ENCODE measurements at places on chromosomes 5 and 9.

GRCh38 chr5:92402956-92403702, 1020.0 kb upstream of the ARRDC3 start:
- DNase-seq: no peak

DNA sequence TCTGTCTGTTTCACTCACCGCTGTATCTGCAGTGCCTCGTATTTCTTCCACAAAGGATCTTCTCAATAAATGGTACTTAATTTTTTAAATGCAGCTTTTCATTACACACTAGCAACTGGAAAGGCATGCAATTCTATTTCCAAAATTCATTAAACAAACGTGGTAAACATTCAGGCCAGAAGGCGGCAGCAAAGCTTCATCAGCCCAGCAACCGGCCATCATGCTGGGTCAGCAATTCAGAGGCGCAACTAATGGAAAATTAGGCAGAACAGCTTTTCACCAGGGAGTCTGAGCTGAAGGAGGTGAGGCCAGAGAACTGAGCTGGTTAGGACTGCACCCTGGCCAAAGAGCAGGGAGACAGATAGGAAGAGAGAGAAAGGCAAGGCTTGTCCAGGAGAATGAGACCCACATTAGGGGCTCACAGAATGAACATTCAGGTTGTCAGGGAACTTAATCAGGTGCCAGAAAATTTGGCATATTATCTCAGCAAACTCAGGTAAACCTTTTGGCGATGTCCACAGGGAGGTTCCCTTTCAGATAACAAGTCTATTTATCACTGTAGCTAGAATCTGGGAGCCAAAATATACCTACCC, 17.7 kb upstream of the RNF180 start:
- DNase-seq: no peak

DNA sequence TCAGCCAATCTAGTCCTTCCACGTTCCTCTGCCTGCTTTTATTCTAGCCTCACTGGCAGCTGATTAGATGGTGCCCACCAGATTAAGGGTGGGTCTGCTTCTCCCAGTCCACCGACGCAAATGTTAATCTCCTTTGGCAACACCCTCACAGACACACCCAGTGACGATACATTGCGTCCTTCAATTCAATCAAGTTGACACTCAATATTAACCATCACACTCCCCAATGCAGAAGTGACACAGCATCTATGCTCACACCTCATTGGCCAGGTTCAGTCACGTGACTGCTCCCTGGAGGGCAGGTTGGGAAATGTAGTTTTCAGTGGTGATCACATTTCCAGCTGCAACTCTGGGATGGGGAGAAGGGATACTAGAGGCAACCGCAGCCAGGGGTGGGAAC, 13.0 kb downstream of the SUSD3 start:
- DNase-seq: no peak

DNA sequence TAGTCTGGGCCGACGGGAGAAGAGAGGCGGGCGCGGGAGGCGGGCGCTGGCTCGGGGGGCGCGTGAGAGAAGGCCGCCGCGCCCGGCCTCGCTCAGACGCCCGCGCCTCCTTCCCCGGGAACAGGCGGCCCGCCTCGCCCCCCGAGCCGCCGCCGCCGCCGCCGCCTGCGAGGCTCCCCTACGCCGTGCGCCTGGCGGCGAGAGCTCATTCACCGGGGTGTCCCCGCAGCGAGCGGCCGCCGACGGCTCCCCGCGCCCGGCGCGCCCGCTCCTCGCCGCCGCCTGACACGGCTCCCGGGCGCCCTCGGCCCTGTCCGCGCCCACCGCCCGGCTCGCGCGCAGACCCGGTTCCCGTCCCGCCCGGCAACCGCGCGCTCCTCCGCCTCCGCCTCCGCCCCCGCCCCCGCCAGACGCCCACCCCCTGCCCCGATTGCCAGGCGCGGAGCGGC, at the start of gene GNAQ:
Gene GNAQ, minus strand, starts transcription at position 368 of the 449 bp plus-strand sequence. CDS start 576 bp downstream, outside the sequence.
- DNase-seq: peak; percentile 23

- DNase-seq: no peak
Observed at GRCh38 chr9:74770508-74771261, 117.0 kb downstream of the TRPM6 start.

GRCh38 chr5:136674178-136674577, 308.8 kb upstream of the TRPC7 start:
- no peak for DNase-seq

DNA sequence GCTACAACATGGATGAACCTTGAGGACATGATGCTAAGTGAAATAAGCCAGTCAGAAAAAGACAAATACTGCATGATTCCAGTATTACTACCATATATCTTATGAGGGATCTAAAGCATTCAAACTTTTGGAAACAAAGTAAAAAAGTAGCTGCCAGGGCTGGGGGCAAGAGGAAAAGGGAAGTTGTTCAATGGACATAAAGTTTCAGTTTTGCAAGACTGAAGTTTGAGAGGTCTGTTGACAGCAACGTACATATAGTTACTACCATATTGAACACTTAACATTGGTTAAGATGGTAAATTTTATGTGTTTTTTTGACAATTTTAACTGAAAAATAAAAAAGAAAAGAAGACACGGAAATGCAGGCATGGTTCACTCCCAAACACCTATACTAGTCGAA, 77.6 kb downstream of the MAPKAP1 start:
- DNase-seq: no peak

- DNase-seq: no peak
Observed at GRCh38 chr5:131647048-131647769, 12.2 kb upstream of the RAPGEF6 start.

- no peak for DNase-seq
Observed at GRCh38 chr5:146402949-146403348, 44.2 kb upstream of the TCERG1 start.

GRCh38 chr5:126119887-126120442, 303.2 kb upstream of the GRAMD2B start:
- no peak for DNase-seq

DNA sequence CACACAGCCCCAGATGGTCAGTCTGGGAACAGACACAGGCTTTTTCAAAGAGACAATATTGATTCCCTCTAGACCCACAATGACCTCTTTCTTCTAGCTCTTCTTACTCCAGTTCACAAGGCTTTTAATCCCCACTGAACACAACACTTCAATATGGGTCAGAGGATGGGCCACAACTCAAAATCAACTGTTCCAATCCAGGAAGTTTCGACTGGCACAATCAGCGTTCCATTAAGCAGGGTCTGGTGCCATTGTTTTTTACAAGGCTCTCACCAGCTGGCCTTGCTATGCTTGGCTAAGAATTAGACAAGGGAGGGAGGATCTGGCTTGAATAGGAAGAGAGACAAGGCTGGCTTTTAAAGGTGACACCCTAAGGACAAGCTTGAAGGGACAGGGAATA, 199.4 kb upstream of the SLC24A2 start:
- DNase-seq: no peak

DNA sequence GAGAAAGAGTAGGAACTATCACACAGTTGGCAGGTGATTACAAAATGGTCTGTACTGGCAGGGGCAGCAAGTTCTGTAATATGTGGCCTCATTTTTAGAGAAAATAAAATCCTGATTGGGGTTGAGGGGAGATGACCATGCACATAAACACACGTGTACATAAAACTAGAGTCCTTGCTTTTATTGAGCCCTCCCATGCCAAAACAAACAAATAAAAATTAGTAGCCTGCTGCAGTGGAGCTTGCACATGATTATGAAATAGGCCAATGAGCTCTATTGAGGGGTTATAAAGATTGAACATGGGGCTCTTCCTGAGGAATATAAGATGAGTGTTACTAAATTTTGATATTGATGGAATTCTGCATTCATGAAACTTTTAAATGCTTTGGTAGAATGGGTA, 248.4 kb downstream of the ELAVL2 start:
- no peak for DNase-seq

DNA sequence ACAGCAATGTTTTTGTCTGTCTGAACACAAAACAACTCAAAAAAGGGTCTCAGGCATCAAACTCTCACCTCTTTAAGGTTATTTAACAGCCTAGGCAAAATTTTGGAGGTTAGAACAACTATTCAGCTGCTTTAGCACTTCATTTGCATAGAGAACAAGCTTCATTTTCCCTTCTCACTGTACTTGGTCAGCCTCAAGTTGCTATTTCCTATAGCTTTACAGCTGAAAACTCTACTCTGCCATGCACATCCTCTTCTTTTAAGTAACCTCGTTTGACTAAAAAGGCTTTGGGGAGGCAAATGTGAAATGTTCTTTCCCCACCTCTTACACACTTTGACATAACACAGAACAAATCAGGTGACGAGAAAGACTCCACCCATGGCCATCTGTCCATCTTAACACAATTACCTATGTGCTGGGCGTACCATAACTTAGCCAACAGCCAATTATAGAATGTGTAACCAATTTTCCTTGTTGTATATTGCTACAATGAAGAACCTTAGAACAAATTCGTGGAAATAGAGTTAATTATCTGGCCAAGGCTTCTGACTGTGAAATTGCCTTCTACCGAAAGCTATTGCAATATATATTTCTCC, 195.7 kb downstream of the DCP2 start:
- DNase-seq: no peak

DNA sequence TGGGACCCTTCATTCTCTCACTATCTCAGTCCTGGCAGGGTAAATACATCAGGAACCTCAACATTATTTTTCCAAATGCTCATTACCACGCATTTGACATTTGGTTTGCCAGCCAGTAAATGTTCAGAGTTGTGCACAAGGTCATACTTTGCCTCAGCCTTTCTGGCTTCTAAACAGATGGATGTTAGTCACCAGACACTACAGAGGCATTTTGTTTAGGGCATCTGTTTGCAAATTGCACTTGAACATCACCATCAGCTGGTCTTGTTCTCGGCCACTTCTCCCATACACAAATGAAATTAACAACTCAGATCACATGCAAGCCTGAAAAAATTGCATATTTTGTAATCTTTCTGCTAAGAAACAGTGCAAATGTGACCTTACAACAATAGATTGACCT, 75.0 kb upstream of the SLC1A1 start:
- no peak for DNase-seq

GRCh38 chr9:136086213-136086881, 8.7 kb downstream of the NACC2 start:
- DNase-seq: no peak

DNA sequence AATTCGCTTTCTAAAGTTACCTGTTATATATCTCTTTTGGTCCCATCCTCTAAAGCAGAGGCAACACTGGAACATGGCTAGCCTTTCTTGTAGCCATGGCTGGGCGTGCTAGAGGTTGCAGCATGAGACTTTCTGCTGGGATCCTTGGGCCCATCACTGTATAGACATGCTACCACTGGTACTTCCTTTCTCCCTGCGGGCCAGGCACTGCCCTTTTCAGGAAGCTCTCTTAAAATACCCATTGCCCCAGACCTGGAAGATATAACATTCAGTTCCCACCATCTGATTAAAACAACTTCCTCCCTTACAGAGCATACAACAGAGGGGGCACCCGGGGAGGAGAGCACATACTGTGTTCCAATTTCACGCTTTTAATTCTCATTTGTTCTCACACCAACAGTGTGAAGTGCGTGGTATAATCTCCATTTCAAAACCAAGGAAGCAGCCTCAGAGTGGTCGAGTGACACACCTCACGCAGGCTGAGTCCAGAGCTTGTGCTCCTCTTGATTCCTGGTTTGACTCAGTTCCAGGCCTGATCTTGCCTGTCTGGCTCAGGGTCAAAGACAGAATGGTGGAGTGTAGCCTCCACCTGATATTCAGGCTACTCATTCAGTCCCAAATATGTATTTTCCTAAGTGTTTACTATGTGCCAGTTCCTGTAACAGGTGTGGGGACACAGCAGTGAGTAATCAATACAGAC, 22.6 kb downstream of the PTGS1 start:
- no peak for DNase-seq

DNA sequence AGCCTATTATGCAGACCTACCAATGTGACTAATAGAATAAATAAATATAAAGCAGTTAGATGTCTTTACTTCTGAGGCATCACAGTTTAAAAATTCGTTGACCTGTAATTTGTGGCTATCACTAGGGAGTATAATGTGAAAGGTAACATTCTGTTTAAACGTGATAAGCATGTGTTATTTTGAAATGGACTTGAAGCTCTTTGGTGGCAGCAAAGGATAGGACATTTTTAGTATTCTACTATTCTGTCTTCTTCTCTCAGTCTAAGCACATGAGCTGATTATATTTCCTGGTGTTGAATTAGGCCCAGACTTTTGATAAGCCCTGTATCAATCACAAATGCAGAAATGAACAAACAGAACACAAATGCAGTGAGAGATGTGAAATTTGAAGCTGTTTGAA, 974.0 kb upstream of the CDH10 start:
- DNase-seq: no peak

DNA sequence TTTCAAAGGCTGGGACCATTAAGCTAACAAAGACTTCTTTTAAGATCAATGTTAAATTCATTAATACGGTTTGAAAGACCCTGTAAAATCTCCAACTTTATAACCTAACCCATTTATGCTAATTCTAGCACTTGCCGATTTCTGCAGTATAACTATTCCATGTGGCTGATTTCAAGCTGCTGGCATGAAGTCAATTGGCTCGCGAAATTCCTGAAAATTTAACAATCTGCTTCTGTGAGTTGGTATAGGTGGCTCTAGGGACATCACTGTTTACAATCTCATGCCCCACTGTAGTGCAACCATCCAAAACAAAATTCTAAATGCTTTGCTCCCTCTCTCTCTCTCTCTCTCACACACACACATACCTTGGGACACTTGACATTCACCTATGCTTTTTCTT, 70.2 kb downstream of the LPAR1 start:
- DNase-seq: no peak

- DNase-seq: no peak
Observed at GRCh38 chr9:98154678-98155077, 35.7 kb upstream of the TRIM14 start.

DNA sequence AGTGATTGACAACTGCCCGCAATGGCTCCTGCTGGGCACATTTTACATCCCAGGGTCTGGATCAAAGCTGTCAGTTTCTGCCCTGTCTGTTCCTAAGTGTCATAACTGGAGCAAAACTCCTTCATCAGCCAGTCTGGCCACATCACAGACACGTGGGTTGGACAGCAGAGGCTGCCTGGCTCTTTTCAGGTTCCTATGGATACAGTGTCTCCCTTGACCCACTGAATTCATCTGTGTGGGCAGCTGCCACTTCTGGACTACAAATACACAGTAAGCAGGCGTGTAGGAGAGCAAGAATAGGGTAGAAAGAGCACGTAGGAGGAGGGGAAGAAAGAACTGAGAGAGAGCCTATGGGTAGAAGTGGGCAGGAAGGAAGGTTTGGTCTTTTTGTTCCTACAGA, 238.0 kb downstream of the ENC1 start:
- DNase-seq: no peak
